ENCODE measurements at places on chromosomes 11 and 22.

DNA sequence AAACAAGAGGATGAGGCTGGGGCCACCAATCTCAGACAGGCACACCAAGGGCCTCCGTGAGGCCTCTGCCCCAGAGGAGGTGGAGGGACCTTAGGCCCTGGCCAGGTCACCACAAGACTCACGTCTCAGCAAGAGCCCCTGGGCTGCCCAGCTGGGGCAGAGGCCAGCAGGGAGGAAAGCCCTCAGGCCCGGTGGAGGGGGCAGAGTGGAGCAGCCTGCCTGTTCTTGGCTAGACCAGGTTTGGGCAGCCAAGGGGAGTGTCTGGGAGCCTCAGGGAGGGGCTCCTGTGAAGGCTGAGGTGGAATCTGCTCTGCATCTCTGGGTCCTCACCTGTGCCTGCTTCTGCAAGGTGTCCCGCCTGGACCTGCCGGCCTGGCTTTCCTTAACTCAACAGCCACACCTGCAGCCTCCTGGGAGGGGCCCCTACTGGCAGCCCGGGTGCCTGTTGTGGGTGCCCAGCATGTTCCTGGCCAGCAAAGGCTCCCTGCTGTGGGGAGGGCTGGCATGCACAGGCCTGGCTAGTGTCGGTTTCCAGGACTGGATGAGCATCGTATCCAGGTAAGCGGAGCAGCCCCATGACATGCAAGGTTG lies 11.9 kb downstream of the TTLL12 start:
- DNase-seq, result no peak

- no peak for DNase-seq
These were observed 68.5 kb downstream of the GDPD4 start for GRCh38 chr11:77233011-77233410.

DNA sequence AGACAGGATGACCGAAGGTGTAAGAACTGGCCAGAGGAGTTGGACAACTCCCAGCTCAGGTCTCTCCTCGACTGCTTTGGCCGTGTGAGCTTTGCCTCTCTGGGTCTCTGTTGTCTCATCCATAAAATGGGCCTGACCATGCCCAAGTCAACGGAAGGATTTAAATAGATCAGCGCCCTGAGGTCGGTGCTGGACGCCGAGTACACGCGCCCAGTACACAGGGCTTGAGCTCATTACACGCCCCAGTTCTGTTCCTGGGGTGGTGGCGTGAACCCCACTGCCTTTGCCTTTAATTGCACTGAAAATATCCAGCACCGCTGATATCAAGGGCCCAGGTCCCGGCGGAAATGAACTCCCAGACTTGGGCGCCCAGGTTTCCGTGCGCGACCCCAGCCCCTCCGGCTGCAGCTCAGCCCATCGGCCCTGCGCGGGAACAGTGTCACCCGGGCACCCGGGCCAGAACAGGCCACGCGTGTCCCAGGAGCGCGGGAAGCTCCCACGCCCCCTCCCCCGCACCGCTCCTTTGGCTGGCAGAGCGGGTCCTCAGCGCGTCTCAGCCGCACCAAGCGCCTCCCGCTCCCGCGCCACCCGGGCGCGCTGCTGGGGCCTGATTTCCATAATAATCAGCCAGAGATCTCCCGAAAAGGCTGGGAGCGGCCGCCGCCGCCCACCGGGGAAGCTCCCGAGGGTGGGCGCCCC lies 42.2 kb downstream of the CYTH4 start:
- no peak for DNase-seq

GRCh38 chr22:46346680-46347405 lies 11.3 kb downstream of the TRMU start:
- no peak for DNase-seq

DNA sequence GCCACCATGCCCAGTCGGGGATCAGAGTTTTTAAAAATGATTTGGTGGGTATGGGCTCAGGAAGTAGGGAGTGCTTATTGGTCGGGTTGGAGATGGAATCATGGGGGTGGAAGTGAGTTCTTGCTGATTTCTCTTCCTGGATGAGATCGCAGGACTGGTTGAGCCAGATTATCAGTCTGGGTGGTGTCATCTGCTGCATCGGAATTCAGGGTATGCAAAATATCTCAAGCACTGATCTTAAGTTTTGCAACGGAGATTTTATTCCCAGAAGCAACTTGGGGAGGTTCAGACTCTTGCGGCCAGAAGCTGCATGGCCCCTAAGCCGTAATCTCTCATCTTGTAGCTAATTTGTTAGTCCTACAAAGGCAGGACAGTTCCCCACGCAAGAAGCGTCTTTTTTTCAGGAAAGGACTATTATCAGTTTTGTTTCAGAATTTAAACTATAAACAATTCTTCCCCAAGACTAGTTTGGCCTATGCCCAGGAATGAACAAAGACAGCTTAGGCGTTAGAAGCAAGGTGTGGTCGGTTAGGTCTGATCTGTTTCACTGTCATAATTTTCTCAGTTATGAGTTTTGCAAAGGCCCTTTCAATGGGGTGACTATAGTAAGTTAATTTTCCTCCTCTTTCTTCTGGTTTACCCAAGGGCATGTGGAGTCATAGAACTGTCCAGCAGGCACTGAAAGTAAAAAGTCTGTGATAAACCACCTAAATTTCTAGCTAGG lies 1.4 kb upstream of the PIWIL3 start:
- DNase-seq, result no peak

- DNase-seq, result no peak
These were observed 200.3 kb upstream of the MTNR1B start for GRCh38 chr11:92769112-92769511.

GRCh38 chr11:118673361-118674081 lies 5.9 kb downstream of the TREH start:
- no peak for DNase-seq

GRCh38 chr11:75482931-75483469 lies 42.7 kb downstream of the GDPD5 start:
- no peak for DNase-seq

DNA sequence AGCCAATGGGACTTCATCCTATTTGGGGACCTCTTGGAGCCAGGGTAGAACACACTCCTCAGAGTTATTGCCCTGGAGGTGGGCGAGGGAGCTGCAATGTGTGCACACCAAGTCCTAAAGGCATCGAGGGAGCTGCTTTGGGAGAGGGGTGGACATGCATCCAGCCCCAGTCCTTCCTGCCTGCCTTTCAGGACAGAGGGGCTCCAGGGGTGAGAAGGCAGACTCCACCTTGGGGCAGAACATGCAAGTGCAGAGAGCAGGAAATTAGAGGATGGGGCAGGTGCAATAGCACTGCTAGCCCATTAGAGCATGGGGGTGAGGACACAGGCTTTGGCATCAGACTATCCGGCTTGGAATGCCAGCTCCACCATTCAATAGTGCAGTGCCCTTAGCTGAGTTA lies 288.5 kb downstream of the OPCML start:
- DNase-seq, result no peak

GRCh38 chr11:107140983-107141382 lies 122.7 kb upstream of the GUCY1A2 start:
- DNase-seq, result no peak

- DNase-seq, result peak; percentile 63
These were observed 91.3 kb downstream of the RNF169 start for GRCh38 chr11:74839971-74840370.

DNA sequence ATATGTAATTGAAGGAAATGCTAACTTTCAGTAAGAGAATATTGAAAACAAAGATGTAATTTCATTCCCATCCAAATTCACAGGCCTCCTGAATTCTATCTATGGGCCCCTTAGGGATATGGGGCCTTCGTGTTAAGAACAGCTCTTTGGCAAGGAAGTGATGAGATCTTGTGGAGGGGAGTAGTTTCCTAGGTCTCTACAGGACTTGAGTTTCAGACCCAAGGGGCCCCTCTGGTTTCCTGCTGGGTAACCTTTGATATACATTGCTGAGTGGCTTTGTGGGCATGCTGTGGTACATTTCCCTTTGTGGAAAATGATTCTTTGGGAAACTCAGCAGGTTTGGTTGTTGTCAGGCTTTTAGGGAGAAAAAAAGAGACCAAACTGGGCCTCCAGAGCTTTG lies 6.2 kb downstream of the STIM1 start:
- DNase-seq, result no peak

GRCh38 chr22:50304528-50305392 lies 2.7 kb downstream of the PLXNB2 start:
- DNase-seq, result peak; percentile 75

GRCh38 chr11:86735451-86736290 lies 63.3 kb upstream of the ME3 start:
- DNase-seq, result no peak

- DNase-seq, result peak; percentile 95
These were observed 876 bp upstream of the UBE2L6 start for GRCh38 chr11:57568330-57568766.

- no peak for DNase-seq
These were observed 188.4 kb upstream of the NAV2 start for GRCh38 chr11:19524171-19524671.

DNA sequence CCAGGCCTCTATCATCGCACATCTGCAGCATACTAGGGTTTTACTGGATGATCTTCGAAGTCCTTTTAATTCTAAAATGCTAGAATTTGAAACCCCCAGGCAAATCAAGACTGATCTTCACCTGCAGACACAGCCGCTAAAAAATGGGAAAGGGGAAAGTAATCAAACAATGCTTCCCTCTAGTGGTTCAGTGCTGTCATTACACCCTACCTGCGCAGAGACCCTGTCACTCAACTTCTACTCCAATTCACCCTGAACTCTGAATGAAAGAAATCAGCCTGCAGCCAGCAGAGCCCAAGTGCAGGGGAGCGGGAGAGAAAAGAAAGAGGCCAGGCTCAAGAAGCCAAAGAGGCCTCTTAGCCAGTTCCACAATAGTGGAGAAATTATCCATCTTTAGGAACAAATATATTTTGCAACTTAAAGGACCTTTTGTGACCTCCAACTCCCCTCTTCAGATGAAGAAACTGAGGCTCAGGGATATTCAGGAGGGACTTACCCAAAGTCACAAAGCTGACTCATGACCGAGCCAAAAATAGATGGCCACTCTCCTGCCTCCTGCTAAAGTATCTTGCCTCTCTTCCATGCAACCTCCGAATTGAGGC lies 33.0 kb downstream of the SERGEF start:
- peak; percentile 31 for DNase-seq

DNA sequence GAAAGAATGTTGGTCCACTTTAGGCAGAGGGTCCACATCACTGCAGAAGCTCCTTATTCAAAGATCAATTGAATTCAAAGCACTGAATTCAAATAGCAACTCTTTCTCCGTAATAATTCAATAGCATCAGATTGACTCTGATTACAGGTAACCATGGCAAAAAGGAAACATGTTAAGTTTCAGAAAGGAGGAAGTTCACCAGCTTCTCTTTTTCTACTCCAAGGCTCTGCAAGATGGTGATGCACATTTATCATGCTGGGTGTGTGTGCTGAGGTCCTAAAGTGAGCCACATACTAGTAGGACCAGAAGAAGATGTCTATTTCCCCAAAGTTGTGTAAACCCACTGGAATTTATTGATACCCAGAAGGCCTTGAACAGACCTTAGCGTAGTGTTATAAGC lies 18.0 kb upstream of the DRD2 start:
- DNase-seq, result no peak

GRCh38 chr22:45058622-45058912 lies 48.8 kb upstream of the PHF21B start:
- DNase-seq, result no peak

Data from suppressor macrophage treated with lipopolysaccharide for 1 hour (primary cell).